Activated naive CD4-positive, alpha-beta T cell treated with anti-CD3 and anti-CD28 coated beads for 36 hours (primary cell): ENCODE measurements at places on chromosomes 1 and 21. TPM values are rescaled to one million over a fixed set of nuclear protein-coding genes. Genes with fewer than 3 reads are reported as not detected.

MYOG gene
- not detected for total RNA-seq

SIK1 gene
- total RNA-seq, result 5.2 TPM

RPF1 gene
- total RNA-seq, result 57.2 TPM

MEAF6 gene
- 57.5 TPM for total RNA-seq

ZNF687 gene
- total RNA-seq, result 20.9 TPM

CXADR gene
- 0.27 TPM for total RNA-seq

S100A1 gene
- not detected for total RNA-seq

RGS16 gene
- total RNA-seq, result 35.3 TPM

SPRR4 gene
- not detected for total RNA-seq

GSTM1 gene
- total RNA-seq, result not detected

NBPF6 gene
- total RNA-seq, result not detected

CCDC17 gene
- total RNA-seq, result 0.62 TPM

SAMD11 gene
- not detected for total RNA-seq

KIF26B gene
- not detected for total RNA-seq

DNA sequence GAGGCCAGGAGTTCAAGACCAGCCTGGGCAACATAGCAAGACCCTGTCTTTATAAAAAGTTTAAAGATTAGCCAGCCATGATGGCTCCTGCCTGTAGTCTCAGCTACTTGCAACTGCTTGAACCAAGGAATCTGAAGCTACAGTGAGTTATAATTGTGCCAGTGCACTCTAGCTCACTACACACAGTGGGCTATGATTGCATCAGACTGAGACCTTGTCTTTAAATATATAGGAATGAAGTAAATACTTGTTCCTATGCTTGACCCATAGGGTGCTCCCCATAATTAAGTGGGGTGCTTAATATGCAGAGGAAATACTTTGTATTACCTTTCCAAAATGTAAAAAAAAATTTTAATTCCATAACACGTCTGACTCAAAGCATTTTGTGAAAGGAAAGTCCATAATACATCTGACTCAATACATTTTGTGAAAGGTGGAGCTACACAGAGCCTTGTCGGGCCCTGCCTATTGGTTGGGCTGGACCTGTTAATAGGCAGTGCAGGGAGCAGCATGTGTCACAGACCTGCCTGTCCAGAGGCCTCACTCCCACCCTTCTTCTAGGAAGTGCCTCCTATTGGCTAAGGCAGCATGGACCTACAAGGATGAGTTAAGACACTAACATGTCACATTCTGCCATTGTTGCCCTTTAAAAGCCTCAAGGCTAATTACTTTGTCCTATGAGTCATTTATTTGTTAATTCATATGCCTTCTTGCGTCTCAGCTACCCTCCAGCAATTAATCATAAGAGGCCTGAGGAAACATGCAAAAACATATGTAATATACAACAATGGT is 33.6 kb downstream of the CD58 start:
- H3K27me3 ChIP-seq, result no peaks in the 10 kb centered on the region
- no peak for DNase-seq
- H3K36me3 ChIP-seq, result peaks cover 18% of the 10 kb centered on the region
- H3K27ac ChIP-seq, result no peak overlapping the region
- H3K4me1 ChIP-seq, result peaks cover 26% of the 10 kb centered on the region

- H3K4me1 ChIP-seq, result no peaks in the 10 kb centered on the region
- no peak overlapping the region for H3K27ac ChIP-seq
- no peak for DNase-seq
- H3K36me3 ChIP-seq, result no peaks in the 10 kb centered on the region
- H3K27me3 ChIP-seq, result peaks cover 10% of the 10 kb centered on the region
These were observed 53.8 kb upstream of the MROH9 start for GRCh38 chr1:170881268-170882265.

DNA sequence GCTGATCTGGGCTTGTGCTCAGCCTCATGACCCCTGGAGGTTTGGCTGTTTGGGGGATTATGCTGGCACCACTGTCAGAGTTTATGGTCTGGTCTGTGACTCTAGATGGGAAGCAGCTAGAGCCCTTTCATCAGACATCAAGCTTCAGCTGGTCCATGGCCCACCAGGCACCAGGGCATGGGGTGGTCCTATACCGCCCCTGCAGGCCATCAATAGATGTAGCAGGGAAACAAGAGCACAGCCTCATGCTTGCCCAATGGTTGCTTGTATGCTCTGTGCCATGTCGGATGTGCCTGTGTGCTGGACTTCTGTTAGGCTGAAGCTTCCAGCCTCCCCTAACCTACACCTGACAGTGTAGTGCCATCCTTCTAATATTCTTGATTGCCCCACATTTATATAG is 71.1 kb upstream of the CD34 start:
- H3K36me3 ChIP-seq, result no peaks in the 10 kb centered on the region
- no peak for DNase-seq
- no peaks in the 10 kb centered on the region for H3K4me1 ChIP-seq
- no peak overlapping the region for H3K4me3 ChIP-seq

GRCh38 chr1:119724611-119725218 is 13.0 kb downstream of the PHGDH start:
- H3K4me1 ChIP-seq, result peaks cover 6% of the 10 kb centered on the region
- H3K4me3 ChIP-seq, result no peak overlapping the region
- no peak overlapping the region for H3K27ac ChIP-seq

- H3K27me3 ChIP-seq, result no peaks in the 10 kb centered on the region
- H3K4me3 ChIP-seq, result no peak overlapping the region
- H3K36me3 ChIP-seq, result no peaks in the 10 kb centered on the region
- peaks cover 16% of the 10 kb centered on the region for H3K4me1 ChIP-seq
- DNase-seq, result no peak
These were observed 6.1 kb upstream of the NTPCR start for GRCh38 chr1:232944347-232944746.

DNA sequence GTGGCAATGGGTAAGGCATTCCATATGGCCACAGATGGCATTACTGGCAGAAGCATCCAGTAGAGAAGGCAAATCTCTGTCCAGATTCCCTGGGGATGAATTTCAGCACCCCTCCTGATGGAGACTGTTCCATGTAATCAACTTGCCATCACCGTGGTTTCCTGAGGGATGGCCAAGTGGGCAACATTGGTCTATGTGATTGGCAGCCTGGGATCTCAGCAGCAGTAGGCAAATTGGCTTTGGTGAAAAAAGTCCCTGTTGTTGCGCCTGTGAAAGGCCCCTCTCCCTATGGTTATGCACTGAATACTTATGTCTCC is 19.3 kb downstream of the DMRTB1 start:
- H3K36me3 ChIP-seq, result no peaks in the 10 kb centered on the region
- H3K4me3 ChIP-seq, result no peak overlapping the region
- no peak overlapping the region for H3K27ac ChIP-seq
- no peaks in the 10 kb centered on the region for H3K4me1 ChIP-seq

DNA sequence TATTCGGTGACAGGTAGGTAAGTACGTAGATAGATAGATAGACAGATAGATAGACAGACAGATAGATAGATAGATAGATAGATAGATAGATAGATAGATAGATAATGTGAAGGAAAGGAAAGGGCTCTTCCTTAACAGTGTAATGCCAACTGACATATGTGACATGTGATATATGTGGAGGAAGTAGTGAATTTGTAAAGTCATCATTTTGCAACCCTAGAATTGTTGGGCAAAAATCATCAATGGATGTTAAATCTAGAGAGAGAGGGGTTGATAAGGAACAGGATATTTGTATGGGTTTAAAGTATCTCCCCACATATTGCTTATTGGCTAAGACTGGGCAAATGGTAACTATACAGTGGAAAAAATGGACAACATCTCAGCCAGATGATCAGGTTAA is 166.6 kb downstream of the ROR1 start:
- no peaks in the 10 kb centered on the region for H3K36me3 ChIP-seq
- no peak for DNase-seq
- H3K4me3 ChIP-seq, result no peak overlapping the region
- no peaks in the 10 kb centered on the region for H3K4me1 ChIP-seq
- H3K27ac ChIP-seq, result no peak overlapping the region

- DNase-seq, result no peak
- no peak overlapping the region for H3K27ac ChIP-seq
- no peaks in the 10 kb centered on the region for H3K27me3 ChIP-seq
- no peak overlapping the region for H3K4me3 ChIP-seq
These were observed 1013.8 kb downstream of the PLA2G4A start for GRCh38 chr1:187842406-187843165.

GRCh38 chr1:225866061-225866837 is 15.9 kb downstream of the TMEM63A start:
- H3K36me3 ChIP-seq, result peaks cover 12% of the 10 kb centered on the region
- H3K4me1 ChIP-seq, result peaks cover 43% of the 10 kb centered on the region
- no peaks in the 10 kb centered on the region for H3K27me3 ChIP-seq
- H3K4me3 ChIP-seq, result peak overlapping the region; percentile 4
- DNase-seq, result peak; percentile 90

GRCh38 chr1:45410850-45411509 is 70.7 kb upstream of the MUTYH start:
- no peak overlapping the region for H3K4me3 ChIP-seq
- no peaks in the 10 kb centered on the region for H3K36me3 ChIP-seq
- DNase-seq, result no peak
- peaks cover 7% of the 10 kb centered on the region for H3K4me1 ChIP-seq
- no peaks in the 10 kb centered on the region for H3K27me3 ChIP-seq
- H3K27ac ChIP-seq, result no peak overlapping the region

DNA sequence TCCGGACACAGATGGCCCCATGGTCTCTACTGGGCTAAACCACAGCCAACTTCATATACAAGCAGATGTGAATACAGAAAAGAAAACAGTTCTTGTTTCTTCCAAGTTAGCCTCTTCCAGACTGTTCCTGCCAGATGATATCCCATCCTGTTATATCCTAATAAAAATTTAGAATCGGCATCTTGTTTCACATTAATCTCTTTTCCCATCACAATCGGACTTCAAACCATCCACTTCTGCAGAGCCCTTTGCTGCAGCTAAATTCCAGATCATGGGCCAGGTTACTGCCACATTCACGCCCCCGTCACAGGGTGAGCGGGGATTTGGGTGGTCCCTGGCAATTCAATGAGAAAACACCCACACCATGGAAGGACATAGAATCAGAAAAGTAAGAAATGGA is 57.2 kb downstream of the NPHP4 start:
- H3K4me1 ChIP-seq, result no peaks in the 10 kb centered on the region
- DNase-seq, result no peak
- H3K36me3 ChIP-seq, result peaks cover 16% of the 10 kb centered on the region
- H3K4me3 ChIP-seq, result no peak overlapping the region
- no peaks in the 10 kb centered on the region for H3K27me3 ChIP-seq

GRCh38 chr1:114319418-114319817 is 165.7 kb upstream of the SYT6 start:
- H3K27ac ChIP-seq, result no peak overlapping the region
- H3K27me3 ChIP-seq, result no peaks in the 10 kb centered on the region
- no peak overlapping the region for H3K4me3 ChIP-seq
- no peak for DNase-seq

DNA sequence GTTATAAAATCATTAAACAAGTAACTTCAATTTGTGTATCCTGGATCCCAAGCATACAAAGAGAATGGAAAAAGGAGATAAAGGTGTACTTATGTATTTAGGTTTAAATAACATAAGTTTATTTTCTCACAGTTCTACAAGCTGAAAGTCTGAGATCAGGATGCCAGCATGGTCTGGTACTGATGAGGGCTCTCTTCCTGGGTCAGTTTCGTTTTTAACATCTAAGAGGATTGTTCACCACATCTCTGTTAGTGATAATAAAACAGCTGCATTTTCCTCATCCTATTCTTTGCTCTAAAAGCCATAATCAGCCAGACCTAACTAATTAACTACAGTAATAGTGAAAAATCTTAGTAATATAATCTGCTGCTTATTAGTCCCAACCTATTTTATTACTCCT is 5.2 kb downstream of the EGLN1 start:
- H3K27me3 ChIP-seq, result no peaks in the 10 kb centered on the region
- peaks cover 64% of the 10 kb centered on the region for H3K4me1 ChIP-seq

DNA sequence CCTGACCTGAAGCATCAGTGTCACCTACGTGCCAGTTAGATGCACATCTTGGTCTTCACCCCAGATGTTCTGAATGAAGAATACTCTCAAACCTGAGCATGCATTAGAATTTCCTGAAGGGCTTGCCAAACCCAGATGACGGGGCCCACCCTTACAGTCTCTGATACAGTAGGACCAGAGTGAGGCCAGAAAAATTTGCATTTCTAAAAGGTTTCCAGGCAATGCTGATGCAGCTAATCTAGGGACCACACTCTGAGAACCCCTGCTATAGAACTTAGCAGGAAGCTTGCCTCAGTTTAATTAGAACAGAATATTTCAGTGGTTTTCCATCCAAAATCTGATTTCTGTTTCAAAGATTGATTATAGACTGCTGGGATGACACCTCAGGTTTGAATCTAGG is 9.9 kb upstream of the CTBS start:
- no peak for DNase-seq
- no peaks in the 10 kb centered on the region for H3K4me1 ChIP-seq
- no peak overlapping the region for H3K4me3 ChIP-seq

DNA sequence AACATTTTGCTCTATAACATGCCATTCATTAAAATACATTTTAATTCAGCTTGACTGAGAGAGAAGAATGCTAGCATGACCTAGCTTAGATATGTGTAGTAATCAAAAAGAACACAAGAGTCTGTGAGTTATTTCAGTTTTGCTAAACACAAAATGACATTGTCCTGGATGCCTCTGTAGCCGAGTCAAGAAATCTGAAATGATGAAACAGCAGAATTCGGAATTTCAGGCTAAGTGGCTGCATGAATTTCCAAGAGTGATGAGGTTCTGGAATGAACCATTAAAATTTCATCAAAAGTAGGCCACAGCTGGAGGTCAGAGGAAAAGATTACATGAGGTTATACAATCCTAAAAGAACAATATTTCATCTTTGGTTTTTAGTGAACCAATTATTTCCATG is 79.1 kb upstream of the CXADR start:
- no peak overlapping the region for H3K27ac ChIP-seq
- DNase-seq, result no peak
- H3K36me3 ChIP-seq, result no peaks in the 10 kb centered on the region
- no peaks in the 10 kb centered on the region for H3K27me3 ChIP-seq
- H3K4me3 ChIP-seq, result no peak overlapping the region
- H3K4me1 ChIP-seq, result no peaks in the 10 kb centered on the region

- H3K36me3 ChIP-seq, result no peaks in the 10 kb centered on the region
- H3K4me1 ChIP-seq, result no peaks in the 10 kb centered on the region
- H3K4me3 ChIP-seq, result no peak overlapping the region
- no peaks in the 10 kb centered on the region for H3K27me3 ChIP-seq
- no peak for DNase-seq
These were observed 486.9 kb upstream of the NCAM2 start for GRCh38 chr21:20511216-20511880.

DNA sequence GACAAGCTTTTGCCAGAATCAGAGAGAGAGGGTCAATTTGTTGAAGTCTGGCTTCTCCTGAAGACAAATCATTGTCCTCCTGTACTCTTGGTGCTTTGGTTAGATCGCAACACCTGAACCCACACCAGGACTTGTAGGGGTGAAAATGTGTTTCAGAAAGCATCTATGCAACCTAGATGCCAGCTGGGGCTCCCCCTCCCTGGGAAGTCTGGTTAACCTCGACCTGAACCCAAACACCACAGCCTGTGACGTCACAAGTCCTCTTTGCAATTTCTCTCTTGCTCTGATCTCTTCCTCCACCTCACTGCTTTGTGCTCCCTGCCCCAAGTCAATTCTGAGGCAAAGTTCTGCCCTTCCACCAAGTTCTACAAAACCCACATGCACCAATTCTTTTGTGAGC is 42.8 kb upstream of the USP24 start:
- no peaks in the 10 kb centered on the region for H3K36me3 ChIP-seq
- H3K27me3 ChIP-seq, result no peaks in the 10 kb centered on the region
- DNase-seq, result peak; percentile 79
- H3K27ac ChIP-seq, result no peak overlapping the region
- peaks cover 19% of the 10 kb centered on the region for H3K4me1 ChIP-seq
